ENCODE measurements at places on chromosomes 4 and X.
A peak's percentile ranks its signal among the peaks of the same experiment; 100 is the strongest.

DNA sequence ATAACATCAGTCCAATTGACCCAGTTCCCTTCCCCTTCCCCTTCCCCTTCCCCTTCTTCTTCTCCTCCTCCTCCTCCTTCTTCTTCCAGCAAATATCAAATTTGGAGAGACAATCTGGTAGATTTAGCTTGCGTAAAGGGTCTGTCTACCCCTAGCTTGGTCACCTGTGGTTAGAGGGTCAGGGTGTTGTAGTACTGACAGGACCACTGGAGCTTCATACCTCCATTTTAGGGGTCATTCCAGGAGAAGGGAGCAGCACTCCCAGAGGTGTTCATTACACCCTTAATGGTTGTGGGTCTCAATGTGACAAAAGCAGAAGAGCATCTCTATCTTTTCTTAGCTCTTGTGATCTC is 3.7 kb upstream of the FGB start:
- DNase-seq: no peak

DNA sequence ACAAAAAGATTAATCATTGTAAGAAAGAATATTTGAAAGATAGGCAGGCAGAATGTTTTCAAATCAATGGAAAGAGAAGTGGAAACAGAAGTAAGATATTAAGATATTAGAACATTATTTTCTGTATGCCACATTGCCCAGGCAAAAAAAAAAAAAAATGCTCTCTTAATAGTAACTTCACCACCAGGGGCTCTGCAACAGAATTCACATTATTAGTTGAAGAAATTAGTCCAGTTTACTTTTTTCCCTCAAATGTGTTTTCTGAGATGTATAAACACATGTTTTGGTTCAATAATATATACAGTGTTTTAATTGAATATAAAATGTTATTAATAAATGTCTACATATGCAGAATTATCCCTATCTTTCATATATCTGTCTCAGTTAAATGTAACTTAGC is 78.0 kb upstream of the ADAD1 start:
- DNase-seq: no peak

DNA sequence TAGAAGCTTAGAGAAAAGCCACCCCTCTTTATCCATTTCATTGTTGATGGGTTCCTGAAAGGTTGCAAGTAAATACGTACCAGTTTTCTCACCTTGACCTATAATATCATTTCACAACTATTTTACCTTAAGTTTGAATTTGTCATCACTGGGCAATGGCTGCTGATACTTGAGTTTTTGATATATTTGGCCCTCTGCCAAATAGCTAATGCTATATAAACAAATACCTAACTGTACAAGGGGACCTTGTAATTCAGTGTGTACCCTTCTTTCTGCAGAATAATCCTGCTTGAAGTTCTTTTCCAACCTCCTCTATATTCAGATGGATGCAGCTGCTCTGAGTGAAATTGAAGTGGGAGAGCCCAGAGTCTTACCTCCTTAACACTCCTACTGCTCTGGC is 19.0 kb upstream of the GLUD2 start:
- no peak for DNase-seq

DNA sequence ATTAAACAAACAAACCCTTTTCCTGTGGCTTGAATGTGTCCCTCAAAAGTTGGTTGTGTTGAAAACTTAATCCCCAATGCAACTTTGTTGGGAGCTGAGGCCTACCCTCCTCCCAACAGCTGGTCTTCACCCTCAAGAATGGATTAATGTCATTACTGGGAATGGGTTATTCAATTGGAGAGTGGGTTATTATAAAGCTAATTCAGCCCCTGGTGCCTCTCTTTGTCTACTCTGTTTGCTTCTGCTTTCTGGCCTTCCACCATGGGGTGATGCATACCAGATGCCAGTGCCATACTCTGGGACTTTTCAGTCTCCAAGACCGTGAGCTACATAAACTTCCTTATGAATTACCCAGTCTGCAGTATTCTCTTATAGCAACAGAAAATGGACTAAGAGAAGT is 706.5 kb downstream of the CCSER1 start:
- no peak for DNase-seq

GRCh38 chr4:153142700-153143438 is 61.4 kb upstream of the TRIM2 start:
- peak; percentile 57 for DNase-seq
